ENCODE measurements at places on chromosomes 6 and 20. TPM values are rescaled to one million over a fixed set of nuclear protein-coding genes. Genes with fewer than 3 reads are reported as not detected.
A peak's percentile ranks its signal among the peaks of the same experiment; 100 is the strongest.

The HSPA12B gene
- total RNA-seq: under 0.01 TPM

The HLA-DRA gene
- total RNA-seq: 969 TPM

The PHF3 gene
- 31.0 TPM for total RNA-seq

The ESR1 gene
- 1.9 TPM for total RNA-seq

The CPXM1 gene
- 150 TPM for total RNA-seq

The FLRT3 gene
- total RNA-seq: under 0.01 TPM

- no peak for DNase-seq
Observed at GRCh38 chr6:148598724-148599123, 148.1 kb upstream of the UST start.

- no peak for DNase-seq
Observed at GRCh38 chr6:131510094-131510493, 62.9 kb upstream of the ARG1 start.

DNA sequence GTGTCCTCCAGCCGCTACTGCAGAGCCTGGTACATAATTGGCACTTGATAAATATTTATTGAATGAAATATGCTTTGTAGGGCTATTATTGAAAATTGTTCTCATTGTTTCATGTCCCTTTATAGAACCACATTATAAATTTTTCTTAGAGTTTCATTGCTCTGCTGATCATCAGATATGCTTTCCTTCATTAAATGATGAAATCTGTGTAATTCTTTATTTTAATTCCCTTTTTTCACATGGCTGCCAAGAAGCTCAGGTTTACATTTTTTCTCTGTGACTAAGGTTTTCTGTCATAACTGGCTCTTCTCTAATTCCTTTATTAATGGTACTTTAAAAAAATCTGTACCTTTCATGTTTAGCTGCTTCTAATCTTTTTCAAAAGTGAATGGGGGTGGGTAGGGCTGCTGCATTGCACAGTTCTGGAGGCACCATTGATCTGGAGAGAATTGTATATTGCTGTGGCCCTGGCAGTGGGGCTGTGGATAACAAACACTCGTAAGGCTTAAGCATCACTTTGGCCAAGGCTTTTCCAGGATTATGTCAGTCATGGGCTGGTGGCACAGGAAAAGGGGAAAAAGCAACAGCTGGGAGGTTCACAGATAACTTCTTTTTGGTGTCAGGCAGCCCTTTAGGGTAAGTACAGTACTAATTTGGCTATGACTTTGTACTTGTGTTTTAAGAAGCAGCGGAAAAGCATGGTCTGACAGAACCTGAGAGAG lies 43.8 kb downstream of the ARFGEF2 start:
- DNase-seq: no peak

DNA sequence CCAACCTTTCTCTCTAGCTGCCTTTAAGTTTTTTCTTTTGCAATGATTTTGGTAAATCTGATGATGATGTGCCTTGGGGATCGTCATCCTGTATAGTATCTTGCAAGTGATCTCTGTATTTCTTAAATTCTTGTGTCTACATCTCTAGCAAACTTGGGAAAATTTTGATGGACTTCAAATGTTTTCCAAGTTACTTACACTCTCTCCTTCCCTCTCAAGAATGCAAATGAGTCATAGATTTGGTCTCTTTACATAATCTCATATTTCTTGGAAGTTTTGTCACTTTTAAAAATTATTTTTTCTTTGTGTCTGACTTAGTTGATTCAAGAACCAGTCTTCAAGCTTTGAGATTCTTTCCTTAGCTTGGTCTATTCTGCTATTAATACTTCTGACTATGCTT lies 176.4 kb downstream of the TBC1D32 start:
- no peak for DNase-seq

DNA sequence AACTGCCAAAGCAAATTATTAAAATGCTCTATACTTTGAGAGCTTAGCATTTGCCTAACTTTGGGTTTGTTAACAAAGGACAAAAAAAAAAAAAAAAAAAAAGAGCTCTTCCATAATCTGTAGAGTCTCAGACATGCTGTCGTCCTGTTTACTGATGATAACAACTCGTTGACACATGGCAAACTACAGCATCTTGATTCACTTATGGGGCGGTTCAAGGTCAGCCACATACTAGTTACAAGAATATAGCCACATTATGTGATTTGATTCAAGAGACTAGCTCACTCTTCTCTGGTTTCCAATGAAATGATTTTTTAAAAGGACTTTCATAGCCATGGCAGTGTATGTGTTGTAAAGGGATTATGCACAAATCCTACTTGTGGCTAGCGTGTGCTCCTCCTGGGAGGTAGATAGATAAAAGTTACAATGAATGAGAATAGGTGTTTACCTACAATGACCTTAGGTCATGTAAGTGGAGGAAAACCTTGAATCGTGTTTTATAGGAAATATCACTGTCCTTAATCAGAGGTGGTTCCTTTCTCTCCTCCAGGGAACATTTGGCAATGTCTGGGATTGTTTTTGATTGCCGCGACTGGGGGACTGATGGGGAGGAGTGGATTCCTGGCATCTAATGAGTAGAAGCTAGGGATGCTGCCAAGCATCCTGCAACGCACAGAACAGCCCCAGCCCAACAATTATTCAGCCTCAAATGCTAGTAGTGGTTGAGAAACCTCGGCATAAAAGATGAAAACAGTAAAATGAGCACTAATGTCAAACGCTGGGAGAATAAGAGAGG lies 969.2 kb upstream of the SLC35B3 start:
- no peak for DNase-seq

DNA sequence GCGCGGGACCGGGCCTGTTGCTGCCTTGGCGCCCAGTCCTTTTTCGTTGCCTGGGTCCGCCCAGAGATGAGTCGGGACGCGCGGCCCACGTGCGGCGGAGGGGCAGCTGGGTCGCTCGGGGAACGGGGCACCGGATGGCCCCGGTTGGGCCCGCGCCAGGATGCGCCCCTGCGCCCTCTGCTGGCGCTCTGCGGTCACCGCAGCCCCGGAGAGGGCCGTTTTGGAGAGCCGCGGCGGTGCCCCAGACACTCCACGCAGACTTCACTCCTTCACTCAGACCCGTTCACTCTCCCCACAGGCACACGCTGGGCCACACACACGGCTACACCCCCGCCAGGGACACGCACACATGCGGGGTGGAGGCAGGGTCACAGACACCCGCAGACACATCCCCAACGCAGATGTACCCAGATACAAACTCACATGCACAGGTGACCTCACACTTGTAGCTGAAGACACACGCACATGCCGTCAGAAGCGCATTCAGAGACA lies 38.8 kb downstream of the SRC start:
- DNase-seq: peak; percentile 74

- DNase-seq: peak; percentile 63
Observed at GRCh38 chr6:150016324-150017185, 8.8 kb downstream of the RAET1L start.

DNA sequence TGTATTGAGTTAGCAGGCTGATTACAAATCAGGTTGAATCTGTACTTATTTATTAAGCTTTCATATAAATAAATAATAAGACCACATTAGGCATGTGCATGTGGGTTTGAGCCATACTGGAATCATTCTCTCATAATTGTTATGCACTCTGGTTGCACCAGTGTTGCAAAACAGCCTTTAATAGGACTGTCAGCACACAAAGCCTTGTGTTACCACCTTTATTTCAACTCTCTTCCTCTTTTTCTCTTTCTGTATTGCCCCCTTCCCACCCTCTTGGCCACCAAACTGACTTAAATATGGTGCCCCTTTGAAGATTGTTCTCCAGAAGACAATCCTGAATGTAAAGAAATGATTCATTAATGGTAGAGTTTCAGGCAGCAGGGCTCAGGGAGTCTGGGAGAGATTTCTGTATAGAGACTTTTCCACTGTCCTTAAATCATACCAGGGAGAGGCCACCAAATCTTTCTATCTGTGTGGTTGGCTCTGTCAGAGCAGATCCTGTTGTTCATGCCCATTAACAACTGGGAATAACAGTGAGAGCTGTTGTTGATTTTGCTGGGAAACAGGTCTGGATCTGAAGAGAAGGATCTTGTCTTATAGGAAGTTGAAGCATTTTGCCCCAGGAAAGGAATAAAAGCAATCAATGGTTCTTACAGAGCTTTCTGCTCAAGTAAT lies 131.6 kb upstream of the SOX4 start:
- DNase-seq: no peak

DNA sequence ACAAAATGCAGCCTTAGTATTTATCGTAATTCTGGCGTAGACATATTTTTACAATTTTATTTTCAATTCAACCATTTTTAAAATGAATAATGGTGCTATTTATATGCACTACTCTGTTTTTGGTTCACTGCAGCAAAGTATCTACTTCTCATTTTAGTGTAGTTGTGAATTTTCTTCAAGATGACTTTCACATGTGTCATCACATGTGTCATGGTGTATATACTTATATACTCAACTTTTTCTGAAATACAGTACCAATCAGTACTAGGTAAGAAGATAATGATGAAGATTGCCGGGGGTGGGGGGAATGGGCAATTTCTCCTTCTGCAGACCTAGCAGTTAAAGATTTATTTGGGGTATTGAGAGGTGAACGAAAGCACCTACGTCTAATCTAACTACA lies 634.5 kb downstream of the PHF3 start:
- DNase-seq: no peak

GRCh38 chr6:166410426-166410935 lies 27.7 kb upstream of the MPC1 start:
- DNase-seq: no peak

DNA sequence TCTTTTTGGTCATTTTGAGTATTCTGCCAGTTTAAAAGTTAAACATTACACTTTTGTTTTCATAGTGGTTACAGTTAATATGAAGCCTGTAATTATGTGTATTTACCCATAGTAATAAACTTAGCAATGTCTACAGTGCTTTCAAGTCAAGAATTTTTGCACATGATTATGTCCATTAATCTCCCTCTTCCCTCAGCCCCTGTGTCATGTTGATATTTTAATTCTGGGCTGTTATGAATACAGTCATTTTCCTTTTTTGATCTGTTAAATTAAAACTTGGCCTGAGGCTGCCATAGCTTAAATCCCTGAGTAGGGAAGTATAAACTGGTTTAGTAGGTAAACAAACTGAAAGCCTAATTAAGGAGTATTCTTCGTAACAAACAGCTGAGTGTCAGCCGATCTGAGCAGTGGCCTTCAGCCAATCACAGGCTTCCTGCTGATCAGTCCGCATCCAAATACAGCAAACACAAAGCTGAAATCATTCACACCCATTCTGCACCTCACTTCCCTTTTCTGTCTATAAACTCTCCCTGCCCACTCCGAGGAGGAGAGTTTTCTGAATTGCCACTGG lies 9.5 kb upstream of the SFT2D1 start:
- no peak for DNase-seq

DNA sequence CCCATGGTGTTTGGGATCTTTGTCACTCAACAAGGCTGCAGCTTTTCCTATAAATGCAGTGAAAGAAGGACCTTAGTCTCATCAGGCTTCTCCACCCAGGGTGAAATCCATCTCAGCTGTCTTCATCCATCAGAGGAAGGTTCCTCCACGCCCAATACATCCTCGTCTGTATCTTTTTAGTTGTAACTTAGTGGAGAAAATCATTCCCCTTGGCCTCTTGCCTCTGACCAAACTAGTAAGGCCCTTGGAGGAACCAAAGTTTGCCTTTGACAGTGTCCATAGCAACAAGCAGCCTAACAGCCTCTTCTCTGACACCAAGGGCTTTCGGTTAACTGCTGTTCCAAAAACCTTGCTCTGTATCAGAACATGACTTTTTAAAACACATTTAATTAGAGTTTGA lies 230.3 kb upstream of the ECI2 start:
- DNase-seq: no peak

DNA sequence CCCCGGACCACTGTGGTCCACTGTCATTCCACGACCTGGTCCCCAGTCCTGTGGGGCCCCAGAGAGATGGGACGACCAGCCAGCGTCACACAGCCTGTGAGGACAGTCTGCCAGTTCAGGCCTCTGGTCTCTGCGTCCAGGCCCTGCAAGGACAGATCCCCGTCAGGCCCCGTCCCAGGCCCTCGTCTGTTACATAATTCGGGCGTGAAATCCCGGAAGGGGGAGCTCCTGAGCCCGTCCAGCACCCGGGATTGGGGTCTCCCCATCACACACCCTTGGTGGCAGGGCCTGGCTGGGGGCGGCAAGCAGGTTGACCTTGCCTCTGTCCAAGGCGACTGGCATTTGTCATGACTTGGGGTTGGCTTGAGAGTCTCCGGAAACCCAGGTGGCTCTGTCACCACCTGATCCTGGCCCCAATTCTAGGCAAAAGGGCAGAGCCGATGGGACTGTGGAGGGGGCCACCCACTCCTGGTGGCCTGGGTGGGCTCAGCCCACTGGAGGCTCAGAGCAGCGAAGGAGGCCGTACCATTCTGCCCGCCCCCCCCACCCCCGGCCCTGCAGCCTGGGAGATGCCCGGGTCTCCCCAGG lies 73.8 kb upstream of the GATA5 start:
- no peak for DNase-seq

DNA sequence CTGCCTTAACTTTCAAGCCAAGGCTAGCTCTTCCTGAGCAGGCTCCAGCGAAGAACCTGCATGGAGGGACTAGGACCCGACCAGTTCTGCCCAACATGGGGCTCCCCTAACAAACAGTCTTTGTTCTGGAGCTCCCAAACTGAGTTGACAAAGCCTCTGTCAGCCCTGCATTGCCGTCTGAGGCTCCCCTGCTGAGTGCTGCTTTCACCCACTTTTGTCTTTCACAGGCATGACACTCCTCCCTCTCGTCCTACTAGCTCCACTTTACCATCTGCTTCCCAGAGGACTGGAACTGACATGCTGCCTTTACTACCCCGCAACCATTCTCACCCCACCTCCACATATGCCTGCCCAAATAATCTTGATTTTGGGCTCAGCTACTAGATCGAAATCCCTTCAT lies 45.1 kb upstream of the B4GALT5 start:
- DNase-seq: no peak

DNA sequence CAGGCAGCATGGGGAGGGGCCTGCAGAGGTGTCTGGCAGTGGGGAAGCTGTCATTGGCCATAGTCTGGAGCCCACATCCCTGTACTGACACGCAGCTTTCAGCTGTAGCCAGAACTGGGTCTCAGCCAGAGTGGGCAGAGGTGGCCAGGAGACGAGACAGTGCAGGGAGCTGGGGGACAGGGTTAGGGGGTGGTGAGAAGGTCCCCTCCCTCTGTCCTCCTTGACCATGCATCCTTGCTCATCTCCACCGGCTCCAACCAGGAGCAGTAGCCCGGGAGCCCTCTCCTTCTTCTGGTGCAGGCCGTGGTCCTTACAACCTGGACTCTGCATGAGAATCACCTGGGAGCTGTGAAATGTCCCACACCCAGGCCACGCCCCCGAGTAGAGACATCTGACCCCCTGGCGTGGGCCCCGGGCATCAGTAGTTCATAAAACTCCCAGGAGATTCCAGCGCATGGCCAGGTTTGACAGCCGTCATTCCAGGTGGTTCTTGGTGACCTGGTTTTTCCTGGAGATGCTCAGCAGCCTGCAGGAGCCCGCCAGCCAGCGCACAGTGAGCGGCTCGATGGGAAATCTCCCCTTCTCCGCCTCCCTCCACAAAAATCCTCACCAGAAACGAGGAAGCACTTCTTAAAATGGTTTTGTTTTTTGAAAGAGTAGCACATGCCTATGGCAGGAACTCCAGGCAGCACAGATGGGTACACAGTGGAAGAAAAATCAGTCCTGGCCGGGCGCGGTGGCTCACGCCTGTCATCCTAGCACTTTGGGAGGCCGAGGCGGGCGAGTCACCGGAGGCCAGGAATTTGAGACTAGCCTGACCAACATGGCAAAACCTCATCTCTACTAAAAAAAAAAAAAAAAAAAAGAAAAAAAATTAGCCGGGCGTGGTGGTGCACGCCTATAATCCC lies 56.2 kb downstream of the ADNP start:
- no peak for DNase-seq

GRCh38 chr6:1310628-1311399 lies 1.1 kb upstream of the FOXQ1 start:
- DNase-seq: no peak

Measured in hematopoietic multipotent progenitor cell (in vitro differentiated cells).